Fibroblast of the conjunctiva (primary cell): ENCODE measurements at places on chromosomes 1 and 21.

- no peak for DNase-seq
These were observed 79.6 kb downstream of the SLC45A1 start for GRCh38 chr1:8397511-8397910.

- DNase-seq = no peak
These were observed 15.0 kb upstream of the RGS4 start for GRCh38 chr1:163054181-163054591.

GRCh38 chr1:209395169-209395568, 188.3 kb upstream of the CAMK1G start:
- DNase-seq = no peak

GRCh38 chr1:223341121-223341520, 22.9 kb downstream of the SUSD4 start:
- no peak for DNase-seq

- DNase-seq = no peak
These were observed 14.1 kb upstream of the KLHDC8A start for GRCh38 chr1:205370780-205371179.
